ENCODE measurements at places on chromosomes 6 and 20. TPM values are rescaled to one million over a fixed set of nuclear protein-coding genes. Genes with fewer than 3 reads are reported as not detected.

DNA sequence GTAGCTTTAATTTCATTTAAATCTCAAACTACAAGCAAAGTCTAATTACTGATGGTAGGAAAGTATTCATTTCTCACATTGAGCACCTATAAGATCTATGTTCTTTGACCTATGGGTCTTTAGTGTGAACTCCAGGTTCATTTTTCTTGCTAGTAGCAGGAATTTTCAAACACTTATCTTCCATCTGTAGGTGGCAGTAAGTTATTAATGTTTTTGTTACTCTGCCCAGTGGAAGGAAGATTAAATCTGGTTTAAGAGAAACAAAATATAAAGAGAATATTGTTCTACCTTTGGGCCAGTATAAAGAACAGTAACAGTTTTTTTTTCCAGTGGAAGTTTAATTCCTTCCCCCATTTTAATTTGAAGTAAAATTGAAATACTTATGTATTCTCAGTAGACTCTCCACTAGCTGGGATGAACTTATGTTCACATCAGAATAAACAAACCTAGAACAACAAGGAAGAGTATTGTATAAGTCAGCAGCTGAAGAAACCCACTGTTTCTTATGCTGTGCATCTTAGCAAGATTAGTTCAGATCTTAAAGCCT, 328.2 kb downstream of the PHF3 start:
- no peak for DNase-seq

NKAIN4 gene
- 9.7 TPM for total RNA-seq

DNA sequence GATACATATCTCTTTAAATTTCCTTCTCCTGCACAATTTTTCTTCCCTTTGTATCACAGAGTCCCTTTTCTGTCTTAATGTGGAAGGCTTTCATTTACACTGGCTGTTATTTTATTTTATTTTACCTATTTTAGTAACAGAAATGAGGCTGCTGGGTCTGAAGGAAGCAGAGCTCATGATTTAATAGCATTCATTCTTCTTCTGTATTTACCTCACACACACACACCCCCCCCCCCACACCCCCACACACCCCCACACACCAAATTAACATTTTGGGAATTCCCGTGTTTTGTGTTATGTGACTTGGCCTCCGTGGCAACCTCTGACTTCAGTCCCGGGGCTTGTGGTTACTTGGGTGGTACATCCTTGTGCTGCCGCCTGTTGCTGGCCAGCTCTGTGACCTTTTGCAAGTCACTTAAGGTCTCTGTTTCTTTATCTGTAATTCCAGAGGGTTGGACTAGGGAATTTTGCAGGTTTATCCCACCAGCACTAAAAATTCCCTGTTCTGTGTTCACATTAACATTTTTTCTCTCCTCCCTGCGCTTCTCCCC, 108.8 kb downstream of the TIAM2 start:
- no peak for DNase-seq

DNA sequence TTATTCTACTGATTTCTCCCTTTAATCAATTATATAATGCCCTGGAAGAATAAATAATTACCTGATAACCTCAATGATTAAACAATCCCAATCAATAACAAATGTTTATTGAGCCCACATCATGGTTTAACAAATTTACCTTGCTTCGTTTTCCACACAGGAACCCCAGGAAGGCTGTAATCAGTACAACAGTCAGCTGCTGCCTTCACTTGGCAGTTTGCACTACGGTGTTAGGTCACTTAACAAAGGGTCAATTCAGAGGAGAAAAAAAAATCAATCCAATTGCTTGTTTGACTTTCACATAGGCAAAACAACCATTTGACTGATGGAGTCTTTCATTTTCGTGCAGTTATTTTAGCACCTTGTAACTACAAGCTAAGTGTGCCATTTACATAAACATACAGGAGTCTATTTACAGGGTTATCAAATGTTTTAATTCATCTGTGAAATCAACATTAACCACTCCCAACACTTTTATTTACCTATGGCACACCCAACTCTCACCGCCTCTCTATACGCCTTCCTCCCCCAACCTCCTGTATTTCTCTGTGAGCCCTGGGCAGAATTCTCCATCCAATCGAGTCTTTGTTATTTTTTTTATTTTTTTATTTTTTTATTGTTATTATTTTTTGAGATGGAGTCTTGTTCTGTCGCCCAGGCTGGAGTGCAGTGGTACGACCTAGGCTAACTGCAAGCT, 140.4 kb upstream of the TAB2 start:
- DNase-seq: no peak

GCNT2 gene
- 48.4 TPM for total RNA-seq

DNA sequence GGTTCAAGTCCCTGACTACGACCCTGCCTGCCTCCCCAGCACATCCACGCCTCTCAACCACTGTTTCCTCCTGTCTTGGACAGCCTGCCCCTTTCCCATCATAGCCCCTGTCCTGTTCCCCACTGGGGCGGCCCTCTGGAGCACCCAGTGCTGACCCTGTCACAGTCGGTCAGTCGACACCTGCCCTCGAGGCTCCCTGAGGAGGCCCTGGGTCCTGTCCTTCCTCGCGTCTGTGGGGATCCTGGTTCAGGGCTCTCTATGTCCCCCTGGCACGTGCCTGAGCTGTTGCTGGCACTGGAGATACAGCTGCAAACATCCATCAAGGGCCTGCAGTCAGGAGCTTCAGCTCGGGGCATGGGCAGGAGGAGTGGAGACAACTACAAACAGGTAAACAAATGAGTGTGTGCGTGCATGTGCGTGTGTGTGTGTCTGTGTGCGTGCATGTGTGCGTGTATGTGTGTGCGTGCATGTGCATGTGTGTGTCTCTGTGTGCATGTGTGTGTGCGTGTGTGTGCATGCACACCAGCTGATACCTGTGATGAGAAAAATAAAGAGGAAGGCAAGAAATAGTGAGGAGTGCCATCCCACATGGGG, 132.8 kb downstream of the PHACTR3 start:
- no peak for DNase-seq

SLCO4A1 gene
- total RNA-seq: 0.88 TPM

DNA sequence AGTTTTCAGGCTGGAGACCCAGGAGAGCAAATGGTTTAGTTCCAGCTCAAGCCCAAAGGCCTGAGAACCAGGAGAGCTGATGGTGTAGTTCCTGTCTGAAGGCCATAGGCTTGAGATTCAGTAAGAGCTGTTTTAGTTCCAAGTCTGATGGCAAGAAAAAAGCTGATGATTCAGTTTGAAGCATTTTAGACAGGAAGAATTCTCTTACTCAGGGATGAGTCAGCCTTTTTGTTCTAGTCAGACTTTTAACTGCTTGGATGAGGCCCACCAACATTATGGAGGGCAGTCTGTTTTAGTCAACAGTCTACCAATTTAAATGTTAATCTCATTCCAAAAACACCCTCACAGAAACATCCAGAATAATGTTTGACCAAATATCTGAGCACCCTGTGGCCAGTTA, 2.5 kb downstream of the ZSCAN26 start:
- DNase-seq: no peak

PNLDC1 gene
- 0.06 TPM for total RNA-seq

GRCh38 chr6:36104836-36105235, 25.5 kb upstream of the MAPK13 start:
- DNase-seq: no peak

- peak; percentile 36 for DNase-seq
These were observed 21.8 kb downstream of the POM121L2 start for GRCh38 chr6:27290065-27290849.

DNA sequence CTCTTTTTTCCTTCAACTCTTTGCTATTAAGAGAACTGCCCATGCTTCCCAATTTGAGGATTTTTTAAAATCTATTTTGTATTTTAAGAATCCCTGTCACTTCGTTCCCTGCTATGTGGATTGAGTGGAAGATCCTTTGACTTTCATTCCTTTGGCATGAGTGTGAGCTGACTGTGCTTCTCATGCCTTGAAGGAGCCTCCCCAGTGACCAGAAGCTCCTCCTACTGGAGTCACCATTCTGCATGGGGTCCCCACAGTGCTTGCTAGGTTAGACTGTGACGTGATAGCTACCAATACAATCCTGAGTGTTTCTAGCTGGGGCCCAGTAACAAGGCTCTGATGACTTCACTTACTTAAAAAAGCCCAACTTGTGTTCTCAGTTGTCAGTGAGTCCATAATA, 104.4 kb upstream of the LAMP5 start:
- no peak for DNase-seq

DNA sequence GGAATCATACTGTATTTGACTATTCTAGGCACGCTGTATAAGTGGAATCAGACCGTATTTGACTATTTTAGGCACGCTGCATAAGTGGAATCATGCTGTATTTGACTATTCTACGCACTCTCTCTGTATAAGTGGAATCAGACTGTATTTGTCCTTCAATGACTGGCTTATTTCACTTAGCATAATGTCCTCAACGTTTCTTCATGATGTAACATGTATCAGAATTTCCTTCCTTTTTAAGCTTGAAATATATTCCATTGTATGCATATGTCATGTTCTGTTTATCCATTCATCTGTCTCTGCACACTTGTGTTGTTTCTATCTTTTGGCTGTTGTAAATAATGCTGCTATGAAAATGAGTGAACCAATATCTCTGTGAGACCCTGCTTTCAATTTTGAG, 5.7 kb downstream of the CCDC170 start:
- DNase-seq: no peak

PRDM13 gene
- not detected for total RNA-seq

BTN1A1 gene
- not detected for total RNA-seq

GRCh38 chr6:169932491-169932890, 181.1 kb downstream of the ERMARD start:
- DNase-seq: no peak

DNA sequence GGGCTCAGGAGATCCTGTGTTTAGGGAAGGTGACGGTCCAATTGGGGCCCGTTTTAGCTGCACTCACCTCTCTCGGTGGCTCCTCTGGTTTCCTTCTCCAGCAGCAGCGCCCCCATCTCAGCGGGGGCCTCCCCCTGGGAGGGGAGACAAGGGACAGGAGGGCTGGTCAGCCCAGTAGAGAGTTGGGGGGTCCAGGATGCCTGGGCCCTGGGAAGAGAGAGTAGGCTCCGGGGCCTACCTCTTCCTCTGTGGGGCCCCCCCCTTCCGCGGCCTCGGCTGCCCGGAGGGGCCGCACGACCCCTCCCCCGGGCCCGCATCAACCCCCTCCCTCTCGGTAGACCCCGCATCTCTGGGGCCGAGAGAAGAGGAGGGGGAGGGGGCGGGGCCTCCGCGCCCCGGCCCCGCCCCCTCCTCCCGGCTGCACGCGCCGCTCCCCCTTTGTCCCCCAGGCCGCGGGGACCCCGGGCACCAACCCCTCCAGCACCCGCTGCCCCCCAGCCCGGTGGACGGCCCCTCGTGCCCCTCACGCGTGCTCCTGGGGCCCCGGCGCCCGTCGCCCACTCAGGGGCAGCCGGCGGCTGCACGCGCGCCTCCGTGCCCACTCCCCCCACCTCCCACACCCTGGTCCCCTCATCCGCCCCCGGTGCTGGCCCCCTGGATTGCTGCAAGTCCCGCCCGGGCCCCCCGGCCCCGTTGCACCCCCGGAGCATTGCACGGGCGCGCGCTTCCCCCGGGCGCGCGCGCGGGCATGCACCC, 464 bp downstream of the EHMT2 start:
- peak; percentile 75 for DNase-seq

MAN1A1 gene
- 4.0 TPM for total RNA-seq

DSP gene
- total RNA-seq: 38.3 TPM

MAPK14 gene
- total RNA-seq: 60.8 TPM

C6orf163 gene
- 2.6 TPM for total RNA-seq

DNA sequence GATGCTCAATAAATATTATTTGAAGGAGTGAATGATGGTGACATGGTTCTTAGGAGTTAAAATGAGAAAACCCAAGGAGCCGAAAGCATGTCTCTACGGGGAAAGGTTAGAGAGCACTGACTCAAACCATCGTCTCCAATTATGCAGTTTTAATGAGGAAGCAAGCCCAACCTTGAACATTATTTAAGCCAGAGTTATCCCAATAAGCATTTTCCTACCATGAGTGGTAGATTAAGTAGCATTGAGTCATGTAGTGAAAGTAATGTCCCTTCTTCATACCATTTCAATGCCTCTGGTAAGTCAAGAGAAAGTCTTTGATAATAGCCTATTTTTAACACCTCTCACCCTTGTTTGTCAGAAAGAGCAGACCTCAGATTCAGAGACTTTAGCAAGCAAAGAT, 13.5 kb downstream of the TSHZ2 start:
- DNase-seq: no peak

C6orf15 gene
- total RNA-seq: not detected

DNA sequence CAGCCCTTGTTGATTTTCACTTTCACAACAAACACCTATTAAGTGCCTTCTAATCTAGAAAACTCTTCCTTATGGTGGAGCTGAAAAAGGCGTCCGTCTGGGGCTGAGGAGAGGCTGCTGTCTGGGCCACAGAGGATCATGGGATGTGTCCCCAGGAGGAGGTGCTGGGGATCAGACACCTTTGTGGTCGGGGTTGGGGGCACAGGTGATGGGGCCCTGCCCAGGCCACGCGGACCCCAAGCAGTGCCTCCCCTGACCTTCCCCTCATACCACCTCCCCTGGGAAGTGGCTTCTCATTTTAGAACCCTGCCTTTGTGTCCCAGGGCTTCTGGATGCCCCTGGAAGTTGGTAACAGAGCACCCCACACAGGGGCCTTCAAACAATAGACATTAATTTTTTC, 41.1 kb downstream of the SUN5 start:
- no peak for DNase-seq

DNA sequence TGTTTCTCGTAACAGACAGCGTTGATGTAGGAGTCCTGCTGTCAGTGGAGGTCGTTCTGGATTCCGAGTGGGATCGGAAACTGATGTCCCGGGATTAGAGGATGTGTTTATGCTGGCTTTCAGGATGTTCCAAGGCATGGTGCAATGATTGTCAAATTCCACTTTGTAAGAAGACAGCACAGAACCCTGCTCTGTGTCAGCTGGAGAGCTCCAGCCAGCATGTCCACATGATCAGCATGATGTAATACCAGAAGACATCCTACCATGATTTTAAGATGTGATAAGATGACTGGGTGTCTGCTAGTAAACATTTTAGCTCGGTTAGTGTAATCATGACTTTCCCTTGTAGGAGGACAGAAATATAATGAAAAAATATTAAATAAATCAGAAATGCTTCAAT, 20.3 kb downstream of the ENPP1 start:
- DNase-seq: no peak

DNA sequence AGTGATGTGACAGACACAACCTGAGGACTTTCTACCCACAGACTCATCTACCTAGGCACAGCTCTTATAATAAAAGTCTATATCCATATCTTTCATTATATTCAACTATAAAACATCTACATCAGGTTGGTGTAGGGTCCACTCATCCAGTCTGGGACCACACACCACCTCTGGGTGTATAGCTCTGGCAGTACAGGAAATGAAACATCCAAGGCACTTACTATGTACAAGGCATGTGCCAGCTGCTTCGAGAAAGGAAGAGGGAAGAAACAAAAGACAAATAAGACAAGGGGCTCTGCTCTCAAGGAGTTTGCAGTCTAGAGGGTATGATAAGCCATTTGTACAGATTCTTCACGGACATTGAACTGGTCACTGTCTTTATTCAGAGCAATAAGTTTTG, 18.6 kb downstream of the KIF13A start:
- DNase-seq: no peak

- DNase-seq: no peak
These were observed 23.9 kb downstream of the NKX2-4 start for GRCh38 chr20:21373436-21373835.

GRCh38 chr20:25541676-25542075, 43.7 kb downstream of the NINL start:
- DNase-seq: no peak

- DNase-seq: no peak
These were observed at the start of gene TGM6 for GRCh38 chr20:2380601-2381000. TGM6 (plus strand) TSS chr20:2380901; CDS start chr20:2380969, 68 bp downstream.

- DNase-seq: no peak
These were observed 62.8 kb upstream of the KCNQ5 start for GRCh38 chr6:72559067-72559466.

OPRM1 gene
- total RNA-seq: not detected

- DNase-seq: no peak
These were observed 18.5 kb downstream of the GRM1 start for GRCh38 chr6:146047371-146047770.
